Activated gamma-delta T cell (primary cell): ENCODE measurements at places on chromosomes 2 and 18.

DNA sequence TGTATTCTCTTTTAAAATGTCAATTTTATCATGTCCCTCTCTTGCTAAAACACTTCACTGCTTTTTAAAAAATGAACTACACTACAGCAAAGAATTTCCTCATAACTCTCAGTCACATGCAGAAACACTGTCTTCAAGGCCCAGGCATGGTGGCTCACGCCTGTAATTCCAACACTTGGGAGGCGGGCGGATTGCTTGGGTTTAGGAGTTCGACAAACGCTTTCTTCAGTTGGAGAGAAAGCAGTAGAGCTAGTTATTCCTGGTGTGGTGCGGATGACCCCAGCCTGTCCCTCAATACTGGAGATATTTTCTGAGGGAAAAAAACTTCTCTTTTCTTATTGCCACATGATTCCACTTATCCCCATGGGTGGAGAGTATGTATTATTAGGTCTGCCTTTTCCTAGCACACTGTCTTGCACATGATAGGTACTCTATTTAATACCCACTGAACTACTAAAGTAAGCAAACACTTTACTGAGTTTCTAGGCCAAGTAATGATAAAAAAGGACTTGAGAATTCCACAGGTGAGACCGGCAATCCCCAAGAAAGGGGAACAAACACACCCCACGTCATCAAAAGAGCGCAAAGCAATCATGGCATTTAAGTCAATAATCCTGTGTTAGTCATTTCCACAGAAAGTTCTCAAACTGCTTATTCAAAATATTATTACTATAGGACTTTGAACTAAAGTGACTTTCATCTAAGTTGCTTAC lies 77.1 kb downstream of the SPIRE1 start:
- no peak for DNase-seq

DNA sequence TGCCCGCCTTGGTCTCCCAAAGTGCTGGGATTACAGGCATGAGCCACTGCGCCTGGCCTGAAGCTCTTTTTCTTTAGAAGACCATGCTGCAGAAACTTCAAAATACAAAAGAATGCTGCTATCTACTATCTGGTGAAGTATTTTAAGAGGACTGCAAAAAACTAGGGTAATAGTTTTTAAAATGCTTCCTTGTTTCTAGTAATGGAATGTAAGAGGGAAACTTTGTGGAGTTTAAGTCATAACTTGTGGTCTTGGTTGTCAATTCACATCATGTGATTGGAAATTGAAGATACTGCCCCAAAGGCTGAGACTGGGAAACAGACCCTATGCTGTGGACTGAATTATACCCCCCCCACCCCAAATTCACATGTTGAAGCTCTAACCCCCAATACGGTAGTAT lies 68.3 kb downstream of the B3GNT2 start:
- DNase-seq, result no peak

DNA sequence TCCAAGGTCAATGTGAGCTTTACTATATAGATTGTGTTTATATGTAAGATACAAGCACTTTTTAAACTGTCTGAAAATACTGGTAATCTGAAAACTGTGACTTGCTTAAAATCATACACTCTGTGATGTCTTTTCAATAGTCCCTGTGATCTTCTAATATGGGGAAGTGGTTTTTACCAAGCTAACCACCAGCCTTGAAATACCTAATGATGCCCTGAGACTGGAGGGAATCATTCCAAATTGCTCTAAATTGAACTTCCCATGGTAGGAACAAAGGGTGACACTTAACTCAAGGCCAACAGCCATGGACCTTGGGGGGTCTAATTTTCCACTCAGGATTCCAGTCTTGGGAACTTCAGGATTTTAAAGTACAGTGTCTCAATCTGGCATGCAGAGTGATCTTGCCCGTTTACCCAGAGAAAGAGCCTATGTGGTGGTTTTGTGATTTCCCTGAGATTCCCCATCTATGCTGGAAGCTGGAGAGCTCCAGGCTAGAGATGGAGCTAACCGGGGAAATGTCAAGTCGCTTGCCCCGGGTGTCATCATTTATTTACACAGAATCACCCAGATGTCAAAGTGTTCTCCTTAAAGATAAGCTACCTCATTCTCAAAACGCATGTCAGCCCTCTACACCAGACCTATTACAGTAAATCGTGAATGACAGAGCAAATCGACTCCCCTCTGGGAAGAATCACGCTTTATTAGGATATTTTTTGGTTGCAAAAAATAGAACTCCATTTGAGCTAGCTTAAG lies 198.5 kb downstream of the SP3 start:
- DNase-seq, result no peak

GRCh38 chr2:72797740-72798139 lies 28.1 kb downstream of the EXOC6B start:
- no peak for DNase-seq

DNA sequence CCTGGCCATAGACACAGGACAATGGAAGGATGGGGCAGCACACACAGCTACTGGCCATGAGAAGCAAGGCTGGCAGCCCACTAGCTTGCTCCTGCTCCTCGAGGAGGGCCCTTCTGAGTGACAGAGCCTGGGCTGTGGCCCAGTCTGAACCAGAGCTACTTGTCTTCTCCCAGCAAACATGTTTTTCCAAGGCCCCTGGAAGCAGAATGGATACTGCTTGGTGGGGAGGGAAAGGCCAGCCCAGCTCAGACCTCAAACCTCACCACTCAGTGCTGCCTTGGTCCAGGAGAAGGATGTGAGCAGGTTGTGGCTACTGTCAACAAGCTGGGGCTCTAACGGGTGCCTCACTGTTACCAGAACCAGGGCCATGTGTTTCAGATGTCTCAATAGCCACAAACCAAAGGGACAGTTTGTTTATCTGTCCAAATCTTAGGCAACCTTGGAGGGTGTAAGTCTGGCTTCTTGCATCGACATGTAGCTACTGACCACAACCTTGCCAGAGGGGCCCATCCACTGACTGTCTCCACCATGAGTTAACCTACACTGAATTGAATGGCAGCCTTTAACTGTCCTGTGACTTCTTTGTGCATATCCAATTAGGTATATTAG lies 98.6 kb downstream of the TGFA start:
- DNase-seq, result no peak

DNA sequence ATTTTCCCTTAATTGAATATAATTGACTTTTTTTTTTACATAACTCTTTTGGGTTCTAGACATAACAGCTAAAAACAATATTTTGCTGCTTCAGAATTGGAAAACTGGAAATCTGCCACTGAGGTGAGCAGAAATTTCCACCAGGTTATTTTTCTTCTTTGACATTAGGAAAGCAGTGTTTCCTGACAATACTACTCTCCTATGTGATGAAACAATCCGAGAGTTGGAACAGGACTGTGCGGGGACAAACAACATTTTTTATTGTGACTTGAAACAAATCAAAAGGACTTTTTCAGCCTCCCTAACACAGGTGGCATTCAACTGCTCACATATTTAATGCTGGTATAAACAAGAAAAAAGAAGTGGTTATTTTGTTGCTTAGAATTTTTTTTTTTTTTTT lies 237.2 kb downstream of the RNF152 start:
- no peak for DNase-seq

- no peak for DNase-seq
These were observed 101.4 kb downstream of the PDCL3 start for GRCh38 chr2:100664021-100664755.

DNA sequence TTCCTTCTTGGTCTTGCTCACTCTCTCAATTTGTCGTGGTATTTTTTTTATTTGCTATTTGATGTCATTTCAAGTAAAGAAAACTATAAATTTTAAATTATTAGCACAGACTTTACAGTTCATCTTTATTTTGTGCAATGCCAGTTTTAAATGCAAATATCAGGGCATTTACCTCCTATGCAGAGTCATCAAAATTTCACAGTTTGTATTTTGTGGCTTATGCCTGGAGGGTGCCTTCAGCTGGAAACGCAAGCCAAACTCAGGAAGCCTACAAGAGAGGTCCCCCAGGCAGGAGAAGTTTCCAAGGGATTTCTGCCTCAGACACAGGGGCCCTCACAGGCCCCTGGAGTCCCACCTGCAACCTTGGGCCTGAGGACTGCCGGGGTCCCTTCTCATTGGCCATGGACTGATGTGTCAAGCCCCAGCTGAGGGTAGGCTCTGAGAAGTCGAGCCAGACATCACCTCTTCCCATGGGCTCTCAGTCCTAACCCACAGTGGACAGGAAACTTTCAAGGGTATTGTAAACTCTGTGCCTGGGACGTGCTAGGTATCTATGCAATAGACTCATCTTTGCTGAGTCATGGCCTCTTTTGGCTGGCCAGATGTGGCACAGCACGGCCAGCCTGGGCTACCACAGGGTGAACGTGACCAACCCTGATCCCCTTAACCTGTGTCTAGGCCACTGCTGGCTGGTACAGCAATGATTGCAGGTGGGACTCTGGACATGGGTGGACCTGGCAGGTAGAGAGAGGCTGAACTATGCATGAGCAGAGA lies 236.5 kb downstream of the CELF4 start:
- no peak for DNase-seq

DNA sequence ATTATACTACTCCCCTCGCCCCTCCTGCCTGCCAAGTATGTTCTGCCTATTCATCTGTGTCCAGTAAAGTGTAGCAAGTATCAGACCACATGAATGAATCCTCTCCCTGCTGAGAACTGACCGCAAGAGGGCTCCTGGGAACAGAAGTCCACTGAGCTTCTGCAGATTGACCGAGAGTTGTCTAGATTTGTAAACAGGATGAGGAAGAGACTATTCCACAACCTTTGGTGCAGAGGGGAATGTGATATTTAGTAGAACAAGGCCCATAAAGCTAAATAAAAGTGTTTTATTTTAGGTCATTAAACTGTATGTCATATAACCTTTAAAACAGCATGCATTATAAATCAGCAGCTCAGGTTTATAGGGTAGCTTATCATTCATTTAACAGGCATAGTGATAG lies 377.0 kb downstream of the DCC start:
- no peak for DNase-seq

GRCh38 chr2:86079981-86080911 lies 25.4 kb downstream of the POLR1A start:
- DNase-seq, result peak; percentile 44

DNA sequence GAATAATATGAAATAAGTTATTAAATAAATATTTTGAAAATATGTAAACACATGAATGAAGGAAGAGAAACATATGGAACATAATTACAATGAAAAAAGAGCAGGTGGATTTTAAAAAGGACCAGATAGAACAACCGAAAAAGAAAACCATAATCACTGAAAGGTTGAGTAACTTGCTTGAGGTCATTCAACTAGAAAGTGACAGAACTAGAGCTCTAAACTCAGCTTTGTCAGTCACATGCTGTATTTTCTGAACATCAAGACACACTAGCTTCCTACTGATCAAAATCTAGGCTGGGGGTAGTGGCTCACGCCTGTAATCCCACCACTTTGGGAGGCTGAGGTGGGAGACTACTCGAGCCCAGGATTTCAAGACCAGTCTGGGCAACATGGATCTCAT lies 30.0 kb upstream of the ITGAV start:
- DNase-seq, result no peak

GRCh38 chr18:46868169-46868921 lies 49.0 kb downstream of the PIAS2 start:
- no peak for DNase-seq

DNA sequence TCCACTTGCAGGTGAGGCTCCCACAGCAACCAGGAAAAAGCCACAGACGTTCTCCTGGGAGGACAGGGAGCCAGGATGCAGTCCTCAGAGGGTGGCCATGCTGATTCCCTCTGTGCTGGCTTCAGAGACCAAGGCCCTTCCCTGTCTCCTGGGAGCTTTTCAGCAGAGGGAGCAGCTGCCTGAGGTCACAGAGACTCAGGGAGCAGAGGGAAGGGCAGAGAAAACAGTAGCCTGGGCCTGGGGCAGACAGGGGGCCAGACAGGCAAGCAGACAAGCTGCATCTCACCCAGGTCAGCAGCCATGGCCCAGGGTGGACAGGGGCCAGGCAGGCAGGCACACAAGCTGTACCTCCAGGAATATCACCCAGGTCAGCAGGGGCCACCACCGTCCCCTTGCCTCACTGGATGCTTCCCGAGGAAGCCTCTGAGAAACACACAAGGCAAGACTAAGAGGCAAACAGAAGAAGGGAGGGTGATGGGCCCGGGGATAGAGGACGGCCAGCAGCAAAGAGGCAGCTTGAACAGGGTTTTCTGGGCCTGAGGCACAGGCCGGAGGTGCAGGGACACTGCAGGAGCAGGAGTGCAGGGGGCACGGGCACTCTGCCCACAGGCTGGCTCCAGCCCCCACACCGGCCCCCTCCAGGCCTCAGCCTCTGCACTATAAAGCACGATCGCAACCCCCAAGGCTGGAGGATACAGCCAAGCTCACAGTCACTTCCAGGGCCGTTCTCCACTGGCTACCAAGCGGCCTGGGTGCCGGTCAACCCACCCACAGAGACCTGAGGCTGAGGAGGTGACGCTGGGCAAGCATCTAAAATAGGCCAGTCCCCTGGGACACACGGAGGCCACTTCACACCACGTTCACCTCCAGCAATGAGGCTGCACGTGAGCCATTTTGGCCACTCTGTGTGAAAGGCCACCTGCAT lies 6.1 kb downstream of the SLC66A2 start:
- no peak for DNase-seq

DNA sequence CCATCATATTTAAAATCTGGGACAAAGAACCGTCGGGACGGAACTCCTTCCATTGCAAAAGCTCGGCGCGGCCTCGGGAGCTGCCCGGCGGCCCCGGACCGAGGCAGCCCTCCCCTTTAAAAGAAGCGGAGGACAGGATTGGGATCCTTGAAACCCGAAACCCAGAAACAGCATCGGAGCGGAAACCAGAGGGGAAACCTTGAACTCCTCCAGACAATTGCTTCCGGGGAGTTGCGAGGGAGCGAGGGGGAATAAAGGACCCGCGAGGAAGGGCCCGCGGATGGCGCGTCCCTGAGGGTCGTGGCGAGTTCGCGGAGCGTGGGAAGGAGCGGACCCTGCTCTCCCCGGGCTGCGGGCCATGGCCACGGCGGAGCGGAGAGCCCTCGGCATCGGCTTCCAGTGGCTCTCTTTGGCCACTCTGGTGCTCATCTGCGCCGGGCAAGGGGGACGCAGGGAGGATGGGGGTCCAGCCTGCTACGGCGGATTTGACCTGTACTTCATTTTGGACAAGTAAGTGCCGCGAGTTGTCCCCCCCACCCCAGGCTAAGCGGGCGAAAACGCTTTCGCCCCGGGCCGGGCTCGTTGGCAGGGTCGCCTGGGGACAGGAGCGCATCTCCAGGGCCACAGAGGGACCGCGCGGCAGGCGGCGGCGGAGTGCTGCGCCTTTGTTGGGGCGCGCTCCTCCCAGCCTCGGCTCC lies at the start of gene ANTXR1:
ANTXR1 (plus strand) TSS at position 38 of the 698 bp plus-strand sequence; CDS start at position 359, 321 bp downstream.
- no peak for DNase-seq

DNA sequence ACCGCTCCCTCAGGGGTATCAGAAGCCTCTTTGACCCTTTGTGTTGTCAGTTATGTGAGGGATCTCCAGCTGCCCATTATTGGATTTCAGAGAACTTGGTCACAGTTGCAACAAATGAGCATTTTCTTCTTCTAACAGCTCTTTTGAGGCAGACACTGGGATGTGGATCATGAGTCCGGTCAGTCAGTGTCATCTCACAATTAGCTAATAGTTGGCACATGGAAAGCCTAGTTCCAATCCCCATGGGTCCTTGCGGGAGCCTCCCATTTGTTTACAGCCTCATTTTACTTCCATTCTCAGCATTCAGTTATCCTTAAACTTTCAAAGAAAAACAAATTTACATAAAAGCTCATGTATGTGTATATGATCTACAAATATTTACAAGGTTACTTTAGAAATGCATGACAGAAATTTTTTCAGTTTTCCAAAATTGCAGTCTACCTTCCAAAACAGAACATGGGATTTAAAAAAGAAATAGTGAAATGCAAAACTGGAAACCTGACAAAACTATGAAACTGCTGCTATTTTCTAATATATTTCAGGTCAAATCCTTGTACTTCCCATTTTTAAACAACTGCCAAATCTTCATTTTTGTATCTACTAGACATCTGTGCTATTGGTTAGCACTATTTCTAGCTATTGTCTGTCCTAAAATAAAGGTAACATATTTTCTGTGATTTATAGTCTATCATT lies 547.1 kb upstream of the ZEB2 start:
- DNase-seq, result no peak
